ENCODE measurements at places on chromosomes 3 and 15. TPM values are rescaled to one million over a fixed set of nuclear protein-coding genes. Genes with fewer than 3 reads are reported as not detected.

Gene HRH1
- 3.9 TPM for total RNA-seq

Gene CP
- total RNA-seq = 5.5 TPM

Gene ARRDC4
- 205 TPM for total RNA-seq

Gene ZMYND10
- not detected for total RNA-seq

Gene QARS1
- total RNA-seq = 262 TPM

Measured in sigmoid colon (tissue), 7 donors.